Hematopoietic multipotent progenitor cell treated with erythropoietin and hydrocortisone succinate and interleukin-3 and kit ligand, for 8 days (in vitro differentiated cells): ENCODE measurements at places on chromosomes 7 and 10.
A peak's percentile ranks its signal among the peaks of the same experiment; 100 is the strongest.

- no peak for DNase-seq
Observed at GRCh38 chr7:124667312-124668153, 98.1 kb downstream of the GPR37 start.

DNA sequence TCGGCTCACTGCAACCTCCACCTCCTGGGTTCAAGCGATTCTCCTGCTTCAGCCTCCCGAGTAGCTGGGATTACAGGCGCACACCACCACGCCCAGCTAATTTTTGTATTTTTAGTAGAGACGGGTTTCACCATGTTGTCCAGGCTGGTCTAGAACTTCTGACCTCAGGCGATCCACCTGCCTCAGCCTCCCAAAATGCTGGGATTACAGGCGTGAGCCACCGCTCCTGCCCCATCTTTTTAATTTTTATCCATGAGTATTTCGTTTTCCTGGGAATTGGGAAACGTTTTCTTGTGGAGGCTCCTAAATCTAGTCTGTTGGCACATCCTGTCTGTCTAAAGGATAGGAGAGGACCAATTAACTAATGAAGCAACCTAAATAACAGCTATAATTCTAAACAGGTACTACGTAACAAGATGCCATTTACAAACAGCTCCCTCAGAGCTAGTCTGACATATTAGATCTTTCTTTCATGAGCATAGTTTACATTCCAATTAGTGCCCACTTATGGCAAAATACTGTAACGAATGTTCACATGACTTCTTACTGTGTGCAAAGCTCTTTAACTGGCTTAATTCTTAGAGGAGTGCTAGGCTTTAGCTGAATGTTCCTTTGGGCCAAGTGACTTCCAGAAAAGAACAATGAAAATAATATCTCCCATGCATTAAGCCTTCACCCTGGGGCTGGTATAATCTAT is 151.0 kb upstream of the YAE1 start:
- no peak for DNase-seq

- DNase-seq: peak; percentile 71
Observed at GRCh38 chr10:4663162-4663992, 162.6 kb upstream of the AKR1E2 start.

- DNase-seq: no peak
Observed at GRCh38 chr7:112678626-112679025, 111.6 kb downstream of the TMEM168 start.

GRCh38 chr10:117646718-117647117 is 104.2 kb downstream of the EMX2 start:
- DNase-seq: no peak

- DNase-seq: no peak
Observed at GRCh38 chr7:129014501-129015101, 40.3 kb downstream of the TNPO3 start.

- DNase-seq: no peak
Observed at GRCh38 chr7:25857376-25858067, 294.5 kb upstream of the NFE2L3 start.

DNA sequence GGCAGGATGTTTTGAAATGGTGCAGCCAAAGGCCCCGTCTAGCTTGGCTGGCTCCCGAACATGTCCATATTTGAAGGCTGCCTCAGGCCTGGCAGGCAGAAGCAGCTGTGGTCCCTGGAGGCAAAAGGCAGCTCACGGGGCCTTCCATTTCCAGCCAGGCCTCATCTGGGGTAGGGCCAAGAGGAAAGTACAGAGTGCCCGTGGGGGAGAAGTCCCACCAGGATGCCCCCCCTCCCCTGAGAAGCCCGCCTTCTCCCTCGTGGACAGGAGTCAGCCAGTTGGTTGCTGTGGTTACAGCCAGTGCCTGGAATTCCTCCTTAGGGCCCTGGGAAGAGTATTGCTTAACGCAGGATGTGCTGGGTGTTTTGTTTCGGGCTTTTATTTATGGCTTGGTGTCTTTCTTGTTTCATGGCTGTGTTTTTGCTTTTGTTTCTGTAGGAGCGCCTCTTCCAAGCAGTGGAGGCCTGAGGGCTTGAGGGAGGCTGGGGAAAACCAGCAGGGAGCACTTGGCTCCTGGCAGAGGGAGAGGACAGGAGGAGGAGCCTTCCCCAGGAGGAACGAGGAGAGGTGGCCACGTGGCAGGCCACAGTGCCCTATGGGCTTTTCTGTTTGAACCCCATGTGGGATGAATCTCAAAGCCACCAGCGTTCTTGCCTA is 45.4 kb downstream of the CHST3 start:
- no peak for DNase-seq

- DNase-seq: no peak
Observed at GRCh38 chr10:93711891-93712290, 9.5 kb upstream of the FRA10AC1 start.

GRCh38 chr10:114035791-114036190 is 7.9 kb upstream of the ADRB1 start:
- no peak for DNase-seq

DNA sequence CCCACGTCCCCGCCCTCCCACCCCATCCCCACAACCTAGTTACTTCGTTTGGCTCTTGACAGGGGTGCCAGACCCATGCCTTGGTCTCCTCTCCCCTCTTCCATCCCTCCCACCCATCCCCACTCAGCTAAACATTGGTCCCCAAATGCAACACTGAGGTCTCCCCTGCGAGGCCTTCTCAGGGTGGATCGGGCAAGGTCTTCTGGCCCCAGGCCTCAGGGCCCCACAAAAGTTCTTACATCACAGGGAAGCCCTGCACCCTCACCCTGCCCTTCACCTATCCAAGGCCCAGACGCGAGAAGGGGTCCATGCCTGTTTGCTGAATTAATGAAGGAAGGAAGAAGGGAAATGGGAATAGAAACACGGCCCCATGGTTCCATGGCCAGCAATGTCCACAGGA is 32.0 kb downstream of the TNS3 start:
- DNase-seq: no peak

DNA sequence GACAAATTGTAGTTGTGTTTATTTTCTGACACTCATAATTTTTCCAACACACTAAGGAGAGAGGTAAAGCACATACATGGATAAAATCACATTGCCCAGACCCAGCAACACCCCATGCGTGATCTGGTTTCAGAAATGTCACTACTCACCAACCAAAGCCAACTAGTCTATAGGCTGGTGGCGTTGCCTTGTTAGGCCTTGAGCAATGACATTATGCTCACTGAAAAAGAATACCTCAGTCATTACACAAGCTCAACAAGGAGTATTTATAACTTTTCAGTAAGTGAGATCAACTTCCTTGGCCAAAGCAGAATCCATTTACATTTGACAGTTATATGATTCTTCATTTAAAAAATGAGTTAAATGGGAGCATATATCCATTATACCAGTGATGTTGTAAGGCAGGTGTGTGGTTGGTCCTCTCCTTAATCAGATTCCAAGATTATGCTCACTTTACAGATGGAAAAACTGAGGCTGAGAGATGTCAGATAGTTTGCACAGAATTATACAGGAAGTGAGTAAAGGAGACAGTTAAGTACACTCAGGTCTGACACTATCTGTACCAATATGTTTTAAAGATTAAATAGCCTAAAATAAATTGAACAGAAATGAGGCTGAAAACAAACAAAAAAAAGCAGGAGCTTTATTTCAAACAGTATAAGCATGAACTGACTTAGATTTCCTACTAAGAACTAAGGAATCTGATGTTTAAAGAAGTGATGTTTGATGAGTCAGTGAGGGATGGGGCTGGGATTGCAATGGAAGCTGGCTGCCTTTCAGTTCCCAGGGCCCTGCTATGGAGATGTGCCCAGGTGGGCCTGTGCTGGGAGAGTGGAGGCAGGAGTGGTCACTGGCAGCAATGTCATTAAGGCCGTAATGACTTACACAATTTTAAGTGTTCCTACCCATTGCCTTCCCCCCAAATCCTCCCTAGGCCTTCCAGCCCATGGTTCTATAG is 118.3 kb downstream of the RAPGEF5 start:
- DNase-seq: no peak

DNA sequence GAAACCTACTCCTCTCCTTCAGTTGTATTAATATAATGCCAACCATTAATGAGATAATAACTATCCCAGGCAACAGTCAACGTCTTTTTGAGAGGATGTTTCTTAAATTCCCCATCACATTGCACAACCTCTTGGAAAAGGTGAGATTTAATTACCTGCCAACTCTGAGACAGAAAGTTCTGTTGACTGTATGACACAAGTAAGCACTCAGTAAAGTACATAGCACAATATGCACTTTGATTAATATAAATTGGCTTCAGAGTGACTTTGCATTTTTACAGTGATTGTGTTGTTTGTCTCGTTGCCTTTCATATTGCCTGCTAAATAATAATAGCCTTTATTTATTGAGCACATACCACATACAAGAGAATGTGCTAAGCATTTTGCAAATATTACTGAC is 46.7 kb downstream of the CAV1 start:
- DNase-seq: no peak

GRCh38 chr7:131196803-131197202 is 130.9 kb upstream of the MKLN1 start:
- DNase-seq: no peak

DNA sequence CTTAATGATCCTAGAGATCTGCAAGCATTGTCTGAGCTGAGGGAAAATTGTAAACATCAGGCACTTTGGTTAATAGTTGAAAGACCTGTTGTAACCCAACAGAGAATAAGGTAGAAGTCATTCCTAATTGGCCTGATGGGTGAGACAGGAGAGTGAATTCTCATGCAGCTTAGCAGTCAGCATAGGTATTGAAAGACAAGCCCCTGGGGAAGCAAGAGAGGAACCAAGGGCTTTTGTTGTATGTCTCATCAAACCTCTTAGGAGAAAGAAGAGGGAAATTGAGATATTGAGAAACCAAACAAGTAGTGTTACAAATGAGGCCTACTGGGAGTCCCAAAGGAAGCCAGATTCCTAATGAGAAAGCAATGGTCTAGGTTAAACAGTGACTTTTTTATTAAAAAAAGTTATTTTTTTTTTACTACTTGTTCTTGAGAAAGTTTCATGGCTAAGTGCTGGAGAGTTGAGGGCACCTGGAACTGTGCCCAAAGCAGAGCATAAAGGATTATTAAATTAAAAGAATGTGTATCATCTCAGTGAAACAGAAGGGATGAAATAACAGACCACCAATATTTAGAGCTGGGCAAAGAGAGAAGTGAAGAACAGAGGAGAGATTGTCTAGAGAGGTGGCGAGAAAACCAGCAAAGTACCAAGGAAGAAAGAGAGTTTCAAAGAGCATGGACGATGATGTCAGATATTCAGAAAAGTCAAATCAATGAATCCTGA is 168.9 kb downstream of the CDK14 start:
- no peak for DNase-seq

- no peak for DNase-seq
Observed at GRCh38 chr10:98417481-98417959, 2.5 kb upstream of the PYROXD2 start.

GRCh38 chr10:21487416-21488180 is 37.9 kb downstream of the SKIDA1 start:
- no peak for DNase-seq

DNA sequence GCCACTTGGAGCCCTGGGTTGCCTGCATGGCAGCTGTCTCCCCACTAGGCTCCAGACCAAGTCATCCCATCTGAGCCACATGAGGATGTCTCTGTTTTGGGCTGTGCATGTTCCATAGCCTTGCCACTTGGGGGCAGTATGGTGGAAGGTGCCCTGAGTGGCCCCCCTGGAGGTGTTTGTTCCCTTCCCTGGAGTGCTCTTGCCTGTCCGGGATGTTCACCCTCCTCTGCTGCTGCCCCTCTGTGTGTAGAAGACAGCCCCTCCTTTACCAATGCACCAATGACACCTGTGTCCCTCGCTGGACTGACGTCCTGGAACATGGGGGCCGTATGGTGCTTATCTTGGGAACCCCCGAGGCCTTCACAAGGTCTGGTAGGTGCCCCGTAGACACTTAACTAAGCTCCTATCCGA is 100.2 kb downstream of the ACTR3B start:
- DNase-seq: peak; percentile 50
